Activated CD8-positive, alpha-beta T cell treated with anti-CD3 and anti-CD28 coated beads, Interleukin-2, amount 10 ng/mL, durations not matched to agents 7 days and 5 days (primary cell): ENCODE measurements at places on chromosomes 16 and 17.

GRCh38 chr17:79892457-79893241 is 53.4 kb upstream of the CBX4 start:
- no peaks in the 10 kb centered on the region for H3K36me3 ChIP-seq
- no peak overlapping the region for H3K4me3 ChIP-seq
- no peaks in the 10 kb centered on the region for H3K4me1 ChIP-seq
- H3K27me3 ChIP-seq, result peaks cover 7% of the 10 kb centered on the region
- no peak overlapping the region for H3K27ac ChIP-seq

- H3K27me3 ChIP-seq, result peaks cover 9% of the 10 kb centered on the region
- peak overlapping the region; percentile 94 for H3K27ac ChIP-seq
- DNase-seq, result peak; percentile 49
- peaks cover 2% of the 10 kb centered on the region for H3K36me3 ChIP-seq
These were observed 712 bp downstream of the TMEM256 start for GRCh38 chr17:7403043-7403726.

GRCh38 chr16:17246974-17247732 is 223.6 kb downstream of the XYLT1 start:
- no peak overlapping the region for H3K4me3 ChIP-seq
- peaks cover 22% of the 10 kb centered on the region for H3K4me1 ChIP-seq
- H3K36me3 ChIP-seq, result peaks cover 48% of the 10 kb centered on the region
- H3K27ac ChIP-seq, result peak overlapping the region; percentile 37
- no peak for DNase-seq

GRCh38 chr17:79355165-79355564 is 255.7 kb downstream of the RBFOX3 start:
- H3K4me1 ChIP-seq, result no peaks in the 10 kb centered on the region
- H3K27me3 ChIP-seq, result no peaks in the 10 kb centered on the region
- H3K4me3 ChIP-seq, result no peak overlapping the region
- DNase-seq, result no peak
- no peak overlapping the region for H3K27ac ChIP-seq

DNA sequence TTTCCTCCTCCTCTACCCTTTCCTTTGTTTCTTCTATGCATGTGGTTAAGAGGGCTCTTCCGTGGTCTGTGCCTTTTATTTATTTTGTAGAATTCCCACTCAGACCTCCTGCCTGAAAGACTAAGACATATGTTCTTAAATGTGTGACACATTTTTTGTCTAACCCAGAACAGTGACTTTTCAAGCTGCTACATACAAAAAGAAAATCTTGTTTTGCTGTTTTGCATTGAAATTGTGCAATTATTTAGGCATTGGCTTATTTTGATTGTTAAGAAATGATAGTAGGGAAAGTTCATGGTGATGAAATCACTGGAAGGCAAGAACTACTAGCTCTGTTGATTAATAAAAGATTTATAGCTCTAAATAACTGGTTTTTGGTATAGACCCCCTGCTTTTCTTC is 76.8 kb downstream of the TUBD1 start:
- H3K4me1 ChIP-seq, result peaks cover 27% of the 10 kb centered on the region
- no peak for DNase-seq
- H3K36me3 ChIP-seq, result peaks cover 41% of the 10 kb centered on the region
- H3K27ac ChIP-seq, result peak overlapping the region; percentile 26
- H3K27me3 ChIP-seq, result no peaks in the 10 kb centered on the region

- H3K27ac ChIP-seq, result no peak overlapping the region
- no peak for DNase-seq
- H3K27me3 ChIP-seq, result peaks cover 28% of the 10 kb centered on the region
- H3K4me3 ChIP-seq, result no peak overlapping the region
- peaks cover 66% of the 10 kb centered on the region for H3K4me1 ChIP-seq
These were observed 73.4 kb upstream of the TNRC6C start for GRCh38 chr17:77884967-77885641.

DNA sequence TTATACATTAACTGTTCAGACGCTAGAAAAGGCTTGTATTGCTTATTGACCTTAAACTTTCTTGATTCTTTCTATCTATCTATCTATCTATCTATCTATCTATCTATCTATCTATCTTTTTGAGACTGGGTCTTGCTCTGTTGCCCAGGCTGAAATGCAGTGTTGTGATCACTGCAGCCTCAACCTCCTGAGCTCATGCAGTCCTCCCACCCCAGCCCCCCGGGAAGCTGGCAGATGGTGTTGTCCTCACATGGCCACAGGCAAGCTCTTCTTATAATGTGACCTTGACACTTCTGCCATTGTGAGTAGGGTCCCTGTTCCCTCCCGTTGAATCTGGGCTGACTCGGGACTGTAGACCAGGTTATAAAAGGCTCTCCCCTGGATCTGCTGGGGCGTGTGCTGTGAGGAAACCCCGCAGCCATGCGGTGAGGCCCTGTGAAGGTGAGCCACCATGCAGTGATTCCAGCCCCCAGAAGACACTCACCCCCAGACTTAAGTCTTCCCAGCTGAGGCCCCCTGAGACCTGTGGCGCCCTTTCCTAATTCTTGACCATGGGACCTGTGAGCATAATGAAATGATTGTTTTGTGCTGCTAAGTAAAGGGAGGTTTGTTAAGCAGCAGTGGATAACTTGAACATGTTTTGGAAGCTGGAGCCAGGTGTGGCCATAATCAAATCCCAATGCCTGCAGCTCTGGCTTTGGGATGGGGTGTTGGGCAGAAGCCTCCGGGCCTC is 54.3 kb downstream of the RPTOR start:
- peaks cover 82% of the 10 kb centered on the region for H3K4me1 ChIP-seq
- DNase-seq, result no peak
- H3K36me3 ChIP-seq, result peaks cover 16% of the 10 kb centered on the region
- peak overlapping the region; percentile 85 for H3K27ac ChIP-seq
- no peaks in the 10 kb centered on the region for H3K27me3 ChIP-seq
- no peak overlapping the region for H3K4me3 ChIP-seq

DNA sequence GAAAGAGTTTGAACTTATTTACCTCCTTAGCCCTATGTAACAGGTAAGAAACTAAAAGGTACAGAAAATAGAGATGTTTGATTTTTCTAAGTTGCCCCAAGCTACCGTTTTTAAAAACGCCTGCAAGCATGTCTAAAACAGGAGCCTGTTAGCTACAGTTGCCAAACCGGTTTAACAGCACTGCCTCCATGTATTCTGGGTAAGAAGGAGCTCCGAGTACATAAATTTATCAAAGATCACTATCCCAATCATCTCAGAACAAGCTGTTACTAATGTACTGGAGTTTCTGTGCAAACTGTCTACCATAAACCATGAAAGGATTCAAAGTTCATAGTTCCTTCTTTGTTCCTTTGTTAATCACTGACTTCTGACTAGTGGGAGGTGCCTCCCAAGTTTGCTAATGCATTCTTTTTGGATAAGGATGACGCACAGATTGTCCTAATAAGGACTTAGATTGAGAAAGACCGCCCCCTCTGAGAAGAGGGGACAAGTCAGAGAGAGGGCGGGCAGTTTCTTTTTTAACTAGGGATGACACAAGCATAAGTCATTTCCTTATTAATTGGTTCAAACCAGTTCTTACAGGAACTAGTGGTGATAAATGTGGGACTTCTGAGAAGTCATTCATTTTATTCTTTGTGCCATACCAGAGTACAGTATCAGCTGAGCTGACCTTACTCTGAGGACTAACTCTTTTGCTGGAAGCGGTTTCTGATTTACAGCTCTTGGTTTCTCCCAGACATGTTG is 55.3 kb downstream of the TUBD1 start:
- H3K4me3 ChIP-seq, result peak overlapping the region; percentile 93
- peak overlapping the region; percentile 98 for H3K27ac ChIP-seq
- DNase-seq, result peak; percentile 87
- peaks cover 53% of the 10 kb centered on the region for H3K36me3 ChIP-seq
- no peaks in the 10 kb centered on the region for H3K27me3 ChIP-seq
- H3K4me1 ChIP-seq, result peaks cover 45% of the 10 kb centered on the region

GRCh38 chr17:68141050-68141449 is 105.5 kb downstream of the KPNA2 start:
- no peak overlapping the region for H3K27ac ChIP-seq
- no peak for DNase-seq
- no peak overlapping the region for H3K4me3 ChIP-seq
- no peaks in the 10 kb centered on the region for H3K36me3 ChIP-seq

- peaks cover 5% of the 10 kb centered on the region for H3K27me3 ChIP-seq
- H3K4me1 ChIP-seq, result peaks cover 11% of the 10 kb centered on the region
- H3K27ac ChIP-seq, result no peak overlapping the region
- H3K4me3 ChIP-seq, result no peak overlapping the region
- no peak for DNase-seq
These were observed 1.8 kb downstream of the CDH15 start for GRCh38 chr16:89173174-89173921.

- H3K27me3 ChIP-seq, result peaks cover 29% of the 10 kb centered on the region
- no peaks in the 10 kb centered on the region for H3K36me3 ChIP-seq
- no peak for DNase-seq
- H3K4me3 ChIP-seq, result no peak overlapping the region
These were observed 83.6 kb upstream of the NKD1 start for GRCh38 chr16:50464325-50465290.

DNA sequence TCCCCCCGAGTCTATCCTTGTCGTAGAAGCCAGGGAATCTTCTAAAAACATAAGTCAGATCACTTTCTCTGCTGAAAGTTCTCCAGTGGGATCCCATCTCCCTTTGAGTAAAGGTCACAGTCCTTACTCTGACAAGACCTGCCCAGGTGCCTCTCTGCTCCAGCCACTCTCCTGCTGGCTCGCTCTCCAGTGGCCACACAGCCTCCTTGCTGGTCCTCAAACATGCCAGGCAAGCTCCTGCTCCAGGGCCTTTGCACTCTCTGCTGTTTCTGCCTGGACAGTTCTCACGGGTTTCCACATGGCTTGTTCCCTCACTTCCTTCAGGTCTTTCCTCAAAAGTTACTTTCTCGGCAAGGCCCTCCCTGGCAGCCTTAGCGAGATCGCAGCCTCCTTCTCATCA is 3.4 kb downstream of the B9D1 start:
- no peak overlapping the region for H3K4me3 ChIP-seq
- H3K4me1 ChIP-seq, result peaks cover 6% of the 10 kb centered on the region
- no peaks in the 10 kb centered on the region for H3K36me3 ChIP-seq
- DNase-seq, result no peak
- H3K27me3 ChIP-seq, result peaks cover 26% of the 10 kb centered on the region
- no peak overlapping the region for H3K27ac ChIP-seq

DNA sequence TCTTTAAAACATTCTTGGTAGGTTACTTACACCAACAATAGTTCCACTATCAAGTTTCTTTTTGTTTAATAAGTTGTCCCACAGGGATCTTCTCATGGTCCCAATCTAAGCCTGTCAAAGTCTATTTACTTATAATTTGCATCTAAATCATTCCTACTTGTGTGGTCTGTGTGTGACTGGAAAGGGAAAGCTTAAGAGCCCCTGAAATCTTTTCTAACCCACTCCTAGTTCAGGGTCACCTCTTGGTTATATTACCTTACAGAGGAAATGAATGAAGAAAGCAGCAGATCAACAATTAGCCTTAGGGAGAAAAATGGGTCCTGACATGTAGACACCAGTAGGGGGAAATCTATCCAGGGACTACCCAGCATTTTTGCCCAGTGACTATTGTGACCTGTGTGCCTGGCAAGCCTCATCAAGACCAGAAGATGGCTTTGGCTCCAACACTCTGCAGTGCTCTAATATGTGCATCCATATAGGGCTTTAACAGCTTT is 110.4 kb upstream of the HAS3 start:
- H3K4me1 ChIP-seq, result no peaks in the 10 kb centered on the region
- H3K27ac ChIP-seq, result no peak overlapping the region
- DNase-seq, result no peak

DNA sequence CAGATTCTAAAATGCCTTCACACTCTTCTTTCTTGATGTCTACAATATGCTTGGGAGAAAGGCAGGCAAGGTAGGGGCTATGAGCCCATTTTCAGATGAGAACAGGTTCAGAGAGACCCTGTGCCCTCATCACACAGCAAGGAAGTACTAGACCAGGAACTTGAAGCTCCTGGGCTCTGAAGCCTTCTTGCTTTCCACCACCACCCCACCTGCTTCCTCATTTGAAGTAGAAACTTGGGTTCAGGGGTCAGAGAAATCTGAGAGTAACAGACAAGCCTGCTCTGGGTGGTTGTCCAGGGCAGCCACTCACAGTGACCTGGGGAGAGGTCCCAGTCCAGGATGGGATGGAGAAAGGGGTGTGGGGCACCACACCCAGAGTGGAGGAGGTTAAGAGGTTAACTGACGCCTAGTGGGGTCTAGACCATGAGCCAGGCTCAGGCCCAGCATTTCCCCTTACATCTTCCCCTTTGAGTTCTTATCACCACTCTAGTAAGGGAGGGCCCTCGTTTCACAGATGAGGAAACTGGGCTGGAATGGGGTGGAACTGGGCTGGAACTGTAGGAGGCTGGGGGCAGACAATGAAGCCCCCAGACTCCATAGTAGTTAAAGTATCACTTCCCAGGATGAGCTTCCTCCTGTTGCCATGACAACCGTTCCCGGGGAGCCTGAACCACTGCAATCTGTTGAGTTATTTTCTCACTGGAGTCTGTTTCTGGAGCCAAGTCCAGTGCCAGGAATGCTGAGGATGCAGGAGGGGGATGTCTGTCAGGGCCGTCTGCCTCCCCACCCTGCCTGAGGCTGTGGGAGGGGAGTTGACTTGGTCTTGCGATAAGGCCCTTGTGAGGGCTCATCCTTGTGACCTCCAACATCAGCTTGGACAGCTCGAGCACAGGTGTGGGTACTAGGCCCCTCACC is 16.2 kb upstream of the PHF12 start:
- H3K36me3 ChIP-seq, result no peaks in the 10 kb centered on the region
- no peak for DNase-seq
- peaks cover 4% of the 10 kb centered on the region for H3K4me1 ChIP-seq
- H3K4me3 ChIP-seq, result no peak overlapping the region
- H3K27ac ChIP-seq, result peak overlapping the region; percentile 51

DNA sequence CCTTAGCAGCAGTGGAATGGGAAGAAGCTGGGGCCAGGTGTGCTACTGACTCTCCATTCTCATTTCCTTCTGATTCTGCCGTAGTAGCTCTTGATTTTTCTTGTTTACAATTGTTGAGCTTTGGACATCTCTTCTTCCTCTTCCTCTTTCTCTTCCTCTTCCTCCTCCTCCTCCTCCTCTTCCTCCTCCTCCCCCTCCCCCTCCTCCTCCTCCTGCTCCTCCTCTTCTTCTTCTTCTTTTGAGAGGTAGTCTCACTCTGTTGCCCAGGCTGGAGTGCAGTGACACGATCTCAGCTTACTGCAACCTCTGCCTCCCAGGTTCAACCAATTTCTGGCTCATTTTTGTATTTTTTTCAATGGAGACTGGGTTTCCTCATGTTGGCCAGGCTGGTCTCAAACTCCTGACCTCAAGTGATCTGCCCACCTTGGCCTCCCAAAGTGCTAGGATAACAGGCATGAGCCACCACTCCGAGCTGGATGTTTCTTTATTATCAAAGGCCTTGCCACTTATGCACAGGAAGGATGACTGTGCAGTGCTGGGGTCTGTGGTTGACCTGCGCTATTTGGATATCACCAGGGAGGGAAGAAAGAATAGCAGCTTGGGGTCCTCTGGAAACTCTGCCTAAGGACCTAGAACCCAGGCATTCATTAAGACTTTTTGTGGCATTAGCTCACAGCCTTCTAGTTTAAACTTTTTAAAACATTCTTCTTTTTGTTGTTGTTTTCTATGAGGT is 127.8 kb upstream of the KCNJ16 start:
- H3K27me3 ChIP-seq, result no peaks in the 10 kb centered on the region
- DNase-seq, result no peak
- no peaks in the 10 kb centered on the region for H3K4me1 ChIP-seq
- H3K4me3 ChIP-seq, result no peak overlapping the region
- no peaks in the 10 kb centered on the region for H3K36me3 ChIP-seq
